SK-N-SH (cell line): ENCODE measurements at places on chromosomes 4 and X. TPM values are rescaled to one million over a fixed set of nuclear protein-coding genes. Genes with fewer than 3 reads are reported as not detected.

CHRNA9 gene
- 0.05 and 0.26 TPM in 2 replicates for polyA plus RNA-seq

SMIM31 gene
- not detected in 2 replicates for polyA plus RNA-seq

PLCXD1 gene
- 14.8 and 15.1 TPM in 2 replicates for polyA plus RNA-seq

- DNase-seq: peak; percentile 78
These were observed 114.1 kb downstream of the MGST2 start for GRCh38 chr4:139779691-139780090.

- DNase-seq: no peak
These were observed 65.7 kb upstream of the MID1 start for GRCh38 chrX:10685923-10686595.

DNA sequence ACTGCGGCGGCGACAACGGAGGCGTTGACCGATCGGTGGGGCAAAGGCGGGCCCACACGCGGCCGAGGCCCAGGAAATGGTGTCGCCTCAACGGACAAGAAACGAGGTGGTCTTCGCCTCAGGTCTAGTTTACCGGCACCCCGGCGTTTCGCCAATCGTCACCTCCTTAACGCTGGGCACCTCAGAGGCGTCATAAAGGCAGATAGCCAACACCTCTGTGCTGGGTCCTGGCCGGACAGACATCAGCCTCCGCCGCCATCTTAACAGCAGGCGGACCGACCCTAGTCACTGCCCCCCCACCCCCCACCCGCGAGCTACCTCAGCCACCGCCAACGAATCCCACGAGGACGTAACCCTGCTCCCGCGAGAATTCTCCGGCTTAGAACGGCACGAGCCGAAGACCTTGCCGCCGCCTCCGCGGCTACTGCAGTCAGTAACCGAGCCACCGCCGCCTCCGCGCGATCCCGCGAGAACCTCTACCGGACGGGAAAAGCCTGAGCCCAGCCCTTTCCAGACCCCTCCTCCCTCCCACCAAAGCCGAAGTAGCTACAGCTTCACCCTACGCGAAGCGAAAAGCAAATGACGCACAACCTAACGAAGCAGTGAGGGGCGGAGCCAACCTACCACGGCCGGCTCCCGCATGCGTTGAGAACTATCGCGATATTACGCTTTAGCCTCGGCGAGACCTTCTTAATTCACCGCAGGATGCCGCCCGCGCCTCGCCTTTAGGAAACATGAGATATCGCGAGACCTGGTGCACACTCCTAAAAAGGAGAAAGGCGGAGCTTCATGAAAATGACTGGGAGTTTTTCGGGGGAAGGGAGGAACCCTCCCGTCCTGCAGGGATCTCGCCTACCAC, 2.7 kb downstream of the HUWE1 start:
- peak; percentile 83 for DNase-seq

CDX4 gene
- not detected in 2 replicates for polyA plus RNA-seq

IGFBP7 gene
- 0.38 and 0.71 TPM in 2 replicates for polyA plus RNA-seq

CLCN4 gene
- polyA plus RNA-seq: 1.1 and 1.5 TPM in 2 replicates

BCLAF3 gene
- 1.1 and 1.5 TPM in 2 replicates for polyA plus RNA-seq

GRCh38 chr4:71009890-71010588, 16.6 kb downstream of the DCK start:
- peak; percentile 49 for DNase-seq

CT45A1 gene
- not detected in 2 replicates for polyA plus RNA-seq

HAND2 gene
- 94.2 and 106 TPM in 2 replicates for polyA plus RNA-seq

GRCh38 chr4:55744369-55744768, 75.2 kb upstream of the EXOC1L start:
- no peak for DNase-seq

DNA sequence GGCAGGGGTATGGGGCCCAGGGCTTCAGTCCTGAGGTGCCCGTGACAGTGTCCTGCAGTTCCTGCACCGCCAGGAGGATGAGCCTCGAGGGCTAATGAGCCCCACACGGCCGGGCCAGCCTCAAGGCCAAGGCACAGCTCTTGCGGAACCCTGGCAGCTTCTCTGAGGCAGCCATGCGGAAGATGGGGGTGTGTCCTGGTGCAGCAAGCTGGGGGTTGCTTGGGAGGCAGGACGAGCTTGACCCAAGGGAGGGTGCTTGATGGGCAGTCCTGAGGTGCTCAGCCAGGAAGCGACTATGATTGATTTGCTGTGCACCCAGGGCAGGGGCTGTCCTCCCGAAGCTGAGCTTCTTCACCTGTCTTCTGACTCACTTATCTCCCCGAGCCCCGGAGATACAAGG, 9.1 kb upstream of the FGFR3 start:
- DNase-seq: no peak

- peak; percentile 3 for DNase-seq
These were observed 92.3 kb upstream of the LEF1 start for GRCh38 chr4:108261026-108261425.

- no peak for DNase-seq
These were observed 10.1 kb upstream of the SASH3 start for GRCh38 chrX:129769467-129770154.

GRCh38 chr4:133555671-133556070, 406.6 kb downstream of the PCDH10 start:
- DNase-seq: no peak

GPRASP2 gene
- polyA plus RNA-seq: 12.3 TPM in 2 replicates

LNX1 gene
- 0.16 and 0.19 TPM in 2 replicates for polyA plus RNA-seq
